ENCODE measurements at places on chromosomes 1 and 21. TPM values are rescaled to one million over a fixed set of nuclear protein-coding genes. Genes with fewer than 3 reads are reported as not detected.

Gene PRAMEF33
- total RNA-seq, result not detected

Gene ABCA4
- 3.7 TPM for total RNA-seq

Gene APP
- 292 TPM for total RNA-seq

Gene WDR26
- 43.4 TPM for total RNA-seq

Gene MFAP2
- 189 TPM for total RNA-seq

Gene XCL2
- total RNA-seq, result not detected

Gene INKA2
- total RNA-seq, result 1.3 TPM

DNA sequence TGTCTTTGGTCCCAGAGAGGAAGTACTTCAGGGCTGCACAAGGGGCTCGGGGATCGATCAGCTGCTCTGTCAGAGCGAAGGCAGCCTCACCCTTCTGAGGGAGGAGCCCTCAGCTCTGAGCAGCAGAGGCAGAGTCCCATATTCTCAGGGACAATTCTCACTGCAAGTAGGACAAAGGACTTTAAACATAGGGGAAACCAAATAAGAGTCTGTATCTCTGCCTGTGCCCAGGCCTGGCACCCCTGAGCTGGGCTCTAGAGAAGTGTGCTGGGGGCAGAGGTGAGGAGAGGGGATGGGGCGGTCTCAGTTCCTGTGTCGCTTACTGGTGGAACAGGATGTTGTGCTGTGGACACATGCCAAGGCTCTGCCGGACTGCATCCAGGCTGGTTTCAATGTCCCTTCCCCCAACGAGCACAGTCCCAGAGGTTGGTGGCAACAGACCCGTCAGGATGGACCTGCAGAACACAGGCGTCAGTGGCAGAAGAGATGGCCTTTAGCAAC lies 76.6 kb downstream of the ABCA4 start:
- DNase-seq, result no peak
- peaks cover 39% of the 10 kb centered on the region for H3K4me1 ChIP-seq
- H3K4me3 ChIP-seq, result no peak overlapping the region
- no peaks in the 10 kb centered on the region for H3K27me3 ChIP-seq
- H3K27ac ChIP-seq, result no peak overlapping the region
- H3K36me3 ChIP-seq, result no peaks in the 10 kb centered on the region

DNA sequence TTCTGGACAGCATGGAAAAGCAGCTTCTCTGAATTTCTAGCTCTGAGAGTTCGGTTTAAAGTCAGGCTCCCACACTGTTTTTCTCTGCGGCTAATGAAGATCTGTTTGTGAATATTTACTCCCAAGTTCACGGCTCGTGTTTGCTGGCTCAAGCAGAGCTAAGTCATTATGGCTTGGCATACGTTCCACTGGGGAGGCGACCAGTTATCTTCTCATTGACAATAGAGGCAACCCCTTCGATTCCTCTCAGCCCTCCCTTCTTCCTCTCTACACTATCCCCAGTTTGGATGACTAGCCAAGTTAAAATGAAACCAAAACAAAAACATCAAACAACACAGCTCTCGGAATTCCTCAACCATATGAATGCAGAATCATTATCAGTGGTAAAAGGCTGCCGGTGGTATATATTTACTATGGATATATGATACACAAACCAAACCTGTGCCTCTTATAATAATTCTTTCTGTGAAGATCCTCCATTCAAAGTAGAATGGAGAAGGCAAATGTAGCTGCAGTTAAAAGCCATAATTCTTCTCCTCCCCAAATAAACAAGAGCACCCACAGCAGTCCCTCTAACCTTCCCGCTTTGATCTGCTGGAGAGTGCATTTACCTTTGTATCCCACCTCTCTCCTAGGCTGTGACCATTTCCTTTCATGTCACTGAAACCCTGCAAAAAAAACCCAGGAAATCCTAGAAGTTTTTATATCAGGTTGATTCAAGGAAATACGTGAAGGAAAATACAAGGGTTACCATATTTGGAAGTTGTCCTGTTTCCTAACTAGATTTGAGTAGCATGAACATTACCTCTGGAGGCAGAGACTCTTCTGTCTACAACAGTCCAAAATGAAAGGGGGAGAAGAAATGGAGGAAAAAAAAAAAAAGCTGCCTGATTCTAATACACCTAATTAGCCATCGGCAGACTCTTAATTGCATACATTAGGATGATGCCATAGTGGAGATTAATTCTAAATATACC lies 108.3 kb upstream of the USH2A start:
- no peak overlapping the region for H3K27ac ChIP-seq
- peak; percentile 36 for DNase-seq
- H3K27me3 ChIP-seq, result no peaks in the 10 kb centered on the region
- peak overlapping the region; percentile 77 for H3K4me3 ChIP-seq
- H3K36me3 ChIP-seq, result no peaks in the 10 kb centered on the region

DNA sequence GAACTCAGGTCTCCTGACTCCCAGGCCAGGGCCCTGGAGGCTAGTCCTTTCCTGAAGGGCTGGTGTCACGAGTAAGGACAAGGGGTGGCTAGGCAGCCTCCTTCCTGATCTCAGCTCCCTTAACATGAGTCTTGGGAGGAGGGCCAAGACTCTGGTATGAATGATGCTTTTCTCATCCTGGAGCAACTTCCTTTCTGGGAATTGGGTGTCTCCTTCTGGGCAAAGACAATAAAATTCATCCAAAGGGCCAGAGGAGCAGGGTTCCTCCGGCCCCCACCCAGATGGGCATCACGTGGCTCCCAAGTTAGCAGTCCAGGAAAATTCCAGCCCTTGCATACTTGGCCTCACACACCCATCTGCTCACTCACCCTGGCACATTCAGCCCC lies at the start of gene FAM167B:
Gene FAM167B, plus strand, starts transcription at position 335 of the 386 bp plus-strand sequence. CDS start 200 bp downstream, outside the sequence.
- H3K36me3 ChIP-seq, result no peaks in the 10 kb centered on the region
- DNase-seq, result peak; percentile 93
- peak within 1 kb of the TSS; percentile 69 for H3K27ac ChIP-seq
- H3K27me3 ChIP-seq, result no peaks in the 10 kb centered on the region

DNA sequence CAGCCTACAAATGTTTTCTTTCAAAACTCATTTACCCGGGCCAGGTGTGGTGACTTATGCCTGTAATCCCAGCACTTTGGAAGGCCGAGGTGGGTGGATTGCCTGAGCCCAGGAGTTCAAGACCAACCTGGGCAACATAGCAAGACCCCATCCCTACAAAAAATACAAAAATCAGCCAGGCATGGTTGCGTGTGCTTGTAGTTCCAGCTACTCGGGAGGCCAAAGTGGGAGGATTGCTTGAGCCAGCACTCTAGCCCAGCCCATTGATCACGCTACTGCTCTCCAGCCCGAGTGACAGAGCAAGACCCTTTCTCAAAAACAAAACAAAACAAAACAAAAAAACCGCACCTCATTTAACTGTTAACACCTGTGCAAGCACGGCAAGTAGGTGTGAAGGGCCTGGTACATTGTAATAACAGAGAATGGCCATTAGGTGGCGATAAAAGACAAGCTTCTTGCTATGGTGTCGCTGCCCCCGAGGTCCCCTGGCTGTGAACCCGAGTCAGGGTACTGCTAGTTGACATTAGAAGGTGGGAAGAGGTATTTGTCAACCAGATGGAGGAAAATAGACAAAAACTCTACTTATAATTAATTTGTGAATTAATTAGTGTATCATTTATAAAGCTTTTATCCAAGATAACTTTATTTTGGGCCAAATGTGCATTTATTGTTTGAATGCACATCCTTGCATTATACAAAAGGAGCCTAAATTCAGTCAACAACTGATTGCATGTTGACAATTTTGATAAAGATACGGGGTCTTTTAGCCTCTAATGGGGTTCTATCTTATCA lies 66.5 kb downstream of the SH3BGR start:
- H3K27ac ChIP-seq, result no peak overlapping the region
- H3K27me3 ChIP-seq, result no peaks in the 10 kb centered on the region
- H3K36me3 ChIP-seq, result no peaks in the 10 kb centered on the region
- DNase-seq, result peak; percentile 53
- H3K4me3 ChIP-seq, result no peak overlapping the region

- H3K4me3 ChIP-seq, result no peak overlapping the region
- no peak for DNase-seq
- H3K27me3 ChIP-seq, result no peaks in the 10 kb centered on the region
- no peak overlapping the region for H3K27ac ChIP-seq
- H3K4me1 ChIP-seq, result no peaks in the 10 kb centered on the region
These were observed 69.0 kb upstream of the DEPDC1 start for GRCh38 chr1:68565923-68566322.

GRCh38 chr1:24302209-24302611 lies 16.9 kb upstream of the GRHL3 start:
- H3K4me3 ChIP-seq, result no peak overlapping the region
- no peaks in the 10 kb centered on the region for H3K36me3 ChIP-seq
- H3K4me1 ChIP-seq, result peaks cover 9% of the 10 kb centered on the region
- no peak overlapping the region for H3K27ac ChIP-seq
- peak; percentile 28 for DNase-seq
- H3K27me3 ChIP-seq, result no peaks in the 10 kb centered on the region

DNA sequence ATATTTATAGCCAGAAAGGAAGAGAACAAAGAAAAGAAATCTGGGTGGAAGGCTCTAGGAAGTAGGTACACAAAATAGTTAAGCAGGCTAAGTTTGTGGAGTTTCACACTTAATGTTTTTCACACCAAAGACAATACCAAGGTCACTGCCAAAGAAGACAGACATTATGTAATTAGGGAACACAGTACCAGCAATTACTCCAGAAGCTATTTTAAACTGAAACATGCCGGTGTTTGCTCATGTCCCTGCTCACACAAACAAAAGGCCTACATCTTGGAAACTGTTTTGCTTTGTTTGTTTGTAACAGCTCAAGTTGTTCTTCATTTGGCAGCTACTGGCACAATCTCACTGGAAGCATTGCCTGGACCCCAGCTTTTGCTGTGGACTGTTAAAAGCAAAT lies 88.5 kb upstream of the DAB1 start:
- H3K4me1 ChIP-seq, result no peaks in the 10 kb centered on the region
- DNase-seq, result no peak
- H3K27me3 ChIP-seq, result 0 out of 2 replicates have a peak, but pooled peaks cover 14% of the 10 kb centered on the region
- no peak overlapping the region for H3K27ac ChIP-seq
- no peak overlapping the region for H3K4me3 ChIP-seq

DNA sequence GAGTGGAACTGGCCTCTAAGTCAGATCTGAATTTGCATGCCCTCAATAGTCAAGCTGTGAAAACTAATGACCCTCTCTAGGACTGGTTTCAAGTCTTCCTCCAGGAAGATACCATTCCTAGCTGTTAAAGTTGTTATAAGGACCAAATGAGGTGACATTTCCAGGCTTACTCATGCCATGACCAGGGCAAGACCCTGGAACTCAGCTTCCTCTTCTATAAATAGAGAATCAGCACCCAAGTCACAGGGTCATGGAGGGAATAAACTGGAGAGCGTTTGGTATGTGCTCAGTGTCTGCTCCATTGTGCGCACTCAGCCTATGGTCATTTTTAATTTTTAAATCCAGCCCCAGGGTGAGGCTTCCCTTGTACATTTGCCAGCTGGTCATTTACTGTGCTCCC lies 2.5 kb downstream of the S100A9 start:
- DNase-seq, result no peak
- H3K27me3 ChIP-seq, result peaks cover 11% of the 10 kb centered on the region
- no peak overlapping the region for H3K4me3 ChIP-seq
- H3K36me3 ChIP-seq, result no peaks in the 10 kb centered on the region
- no peaks in the 10 kb centered on the region for H3K4me1 ChIP-seq

DNA sequence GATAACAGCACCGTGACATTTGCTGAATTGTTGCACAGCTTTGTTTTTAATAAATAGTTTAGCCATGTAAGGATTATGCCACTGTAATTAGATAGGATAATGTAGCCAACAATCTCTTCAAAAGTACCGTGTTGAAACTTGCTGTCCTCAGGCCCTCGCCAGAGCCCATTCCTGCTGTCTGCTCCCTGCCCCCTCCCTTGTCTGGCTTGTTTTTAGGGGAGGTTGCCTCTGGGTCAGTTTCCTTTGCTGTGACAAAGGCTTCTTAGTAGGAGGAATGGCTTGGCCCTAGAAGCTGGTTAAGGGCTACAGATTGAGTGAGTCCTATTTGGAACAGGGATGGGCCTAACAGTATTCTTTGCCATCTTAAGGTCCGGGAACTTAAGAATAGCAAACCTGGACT lies 107.9 kb downstream of the LMO4 start:
- no peaks in the 10 kb centered on the region for H3K4me1 ChIP-seq
- no peaks in the 10 kb centered on the region for H3K27me3 ChIP-seq
- DNase-seq, result no peak
- H3K27ac ChIP-seq, result no peak overlapping the region

DNA sequence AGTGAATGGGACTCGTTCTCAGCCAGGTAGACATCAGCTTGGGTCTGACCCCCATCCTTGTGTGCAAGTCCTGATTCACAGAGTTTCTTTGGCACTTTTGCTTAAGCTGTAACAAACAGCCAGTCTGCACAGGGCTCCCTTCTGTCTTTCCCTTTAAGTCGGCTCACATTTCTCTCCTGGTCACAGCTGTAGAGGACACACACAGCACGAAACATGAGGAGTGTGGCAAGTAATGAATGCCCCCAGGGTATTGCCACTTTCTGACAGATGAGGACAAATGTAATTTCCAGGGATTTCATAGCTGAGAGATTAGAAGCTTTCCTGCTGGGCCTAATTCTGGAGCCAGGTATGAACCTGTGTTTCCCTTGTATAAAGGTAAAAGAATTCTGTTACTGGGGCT lies 423.5 kb downstream of the KIF26B start:
- DNase-seq, result no peak
- no peaks in the 10 kb centered on the region for H3K27me3 ChIP-seq
- H3K36me3 ChIP-seq, result no peaks in the 10 kb centered on the region
- H3K4me1 ChIP-seq, result peaks cover 17% of the 10 kb centered on the region
- H3K4me3 ChIP-seq, result no peak overlapping the region

- no peak overlapping the region for H3K27ac ChIP-seq
- H3K36me3 ChIP-seq, result no peaks in the 10 kb centered on the region
- H3K27me3 ChIP-seq, result no peaks in the 10 kb centered on the region
- DNase-seq, result peak; percentile 24
- H3K4me3 ChIP-seq, result no peak overlapping the region
These were observed 182.1 kb downstream of the ETS2 start for GRCh38 chr21:38987633-38988508.

GRCh38 chr21:32994305-32994704 lies 31.4 kb upstream of the OLIG2 start:
- H3K4me3 ChIP-seq, result no peak overlapping the region
- H3K36me3 ChIP-seq, result no peaks in the 10 kb centered on the region
- H3K4me1 ChIP-seq, result no peaks in the 10 kb centered on the region

- H3K4me3 ChIP-seq, result no peak overlapping the region
- no peak overlapping the region for H3K27ac ChIP-seq
- H3K36me3 ChIP-seq, result no peaks in the 10 kb centered on the region
- DNase-seq, result no peak
These were observed 49.0 kb upstream of the ASB17 start for GRCh38 chr1:75980972-75981897.

DNA sequence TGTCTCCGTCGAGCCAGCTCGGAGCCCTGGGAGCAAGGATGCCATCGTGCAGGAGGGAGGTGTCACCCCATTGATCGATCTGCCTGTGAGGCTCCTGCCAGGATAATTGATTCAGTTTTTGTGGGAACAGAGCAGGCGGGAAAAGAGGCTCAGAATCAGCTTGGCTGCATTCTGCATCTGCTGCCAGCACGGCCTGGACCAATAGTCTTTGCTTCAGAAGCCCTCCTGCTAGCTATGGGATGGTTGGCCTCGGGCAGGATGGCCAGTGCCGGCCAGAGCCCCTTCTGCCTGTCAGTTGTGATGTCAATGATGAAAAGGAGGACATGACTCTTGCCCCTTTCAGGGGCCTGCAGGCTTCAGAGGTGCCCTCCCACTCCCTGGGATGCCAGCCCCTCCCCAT lies 39.6 kb downstream of the PTPRF start:
- H3K4me3 ChIP-seq, result no peak overlapping the region
- DNase-seq, result no peak
- no peaks in the 10 kb centered on the region for H3K4me1 ChIP-seq
- no peak overlapping the region for H3K27ac ChIP-seq
- no peaks in the 10 kb centered on the region for H3K27me3 ChIP-seq

GRCh38 chr1:94154989-94155388 lies 34.0 kb upstream of the ABCA4 start:
- no peaks in the 10 kb centered on the region for H3K36me3 ChIP-seq
- no peak for DNase-seq
- no peaks in the 10 kb centered on the region for H3K27me3 ChIP-seq
- no peaks in the 10 kb centered on the region for H3K4me1 ChIP-seq
- no peak overlapping the region for H3K4me3 ChIP-seq

Measured in GM23248 (cell line).